ENCODE measurements at places on chromosomes 2 and 18.
A peak's percentile ranks its signal among the peaks of the same experiment; 100 is the strongest.

- no peak for DNase-seq
Observed at GRCh38 chr2:24919037-24919505, 966 bp downstream of the ADCY3 start.

DNA sequence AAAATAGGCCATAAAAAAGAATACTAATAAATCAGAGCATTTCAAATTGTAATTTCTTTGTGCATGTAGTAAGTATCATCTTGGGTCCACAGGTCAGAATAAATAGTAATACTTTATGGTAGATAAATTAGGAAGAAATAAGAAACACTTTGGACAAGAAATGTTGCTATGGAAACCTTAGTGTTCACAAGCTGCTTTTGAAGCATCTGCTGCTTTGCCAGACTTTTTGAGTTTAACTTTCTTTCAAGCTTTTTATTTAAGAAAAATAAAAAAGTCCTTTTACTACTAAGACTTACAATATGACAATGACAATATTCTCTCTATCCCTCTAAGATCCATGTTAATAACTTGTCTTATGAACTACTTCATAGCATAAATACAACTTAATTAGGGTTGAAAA lies 690.7 kb upstream of the FSHR start:
- no peak for DNase-seq

DNA sequence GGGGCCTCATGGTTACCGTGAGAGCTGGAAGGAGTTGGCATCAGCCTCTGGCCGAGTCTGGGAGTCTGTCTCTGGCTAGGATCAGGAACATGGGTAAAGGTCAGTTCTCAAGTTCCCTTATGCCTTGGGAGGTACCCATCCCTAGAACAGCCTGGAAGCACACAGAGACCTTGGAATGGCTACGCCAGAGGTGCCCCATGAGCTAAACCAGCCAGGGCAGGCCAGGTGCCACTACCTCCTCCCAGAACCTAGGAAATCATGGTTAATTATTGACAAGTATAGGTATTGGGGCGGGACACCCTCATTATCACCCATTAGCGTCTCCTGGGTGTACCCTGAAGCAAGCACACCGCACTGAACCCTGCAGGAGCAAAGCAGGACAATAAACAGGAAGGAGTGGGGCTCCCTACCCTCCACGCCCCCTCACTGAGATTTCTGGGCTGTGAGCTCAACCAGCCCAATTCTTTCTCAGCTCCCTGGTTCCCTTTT lies 3.0 kb upstream of the ASPRV1 start:
- no peak for DNase-seq

DNA sequence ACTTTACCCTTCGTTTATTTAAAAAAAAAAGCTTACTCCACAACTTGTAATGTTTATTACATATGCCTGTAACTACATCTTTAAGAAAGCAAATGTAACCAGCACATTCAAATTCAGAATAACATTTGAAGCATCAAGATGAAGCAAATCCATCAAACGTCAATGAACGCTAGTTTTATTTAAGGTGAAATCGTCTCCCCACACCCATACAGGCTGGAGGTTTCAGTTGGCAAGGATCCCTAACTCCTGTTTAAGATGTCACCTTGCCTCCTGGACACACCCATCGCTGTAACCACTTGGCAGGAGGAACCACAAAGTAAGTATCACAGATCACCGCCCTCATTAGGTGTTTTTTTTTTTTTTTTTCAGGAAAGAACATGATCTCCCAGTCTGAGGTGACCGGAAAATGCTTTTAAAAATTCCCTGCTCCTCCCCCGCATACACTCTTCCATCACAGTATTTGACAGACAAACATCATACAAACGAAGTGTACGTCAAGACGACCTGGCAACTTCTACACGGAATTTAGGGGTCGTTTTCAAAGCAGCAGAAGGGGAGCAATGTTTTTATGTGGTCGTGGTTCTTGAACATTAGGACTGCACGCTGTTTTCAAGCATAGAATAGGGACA lies 19.7 kb upstream of the STPG4 start:
- DNase-seq = peak; percentile 29

GRCh38 chr18:62387257-62387656 lies 62.1 kb downstream of the TNFRSF11A start:
- DNase-seq = no peak

DNA sequence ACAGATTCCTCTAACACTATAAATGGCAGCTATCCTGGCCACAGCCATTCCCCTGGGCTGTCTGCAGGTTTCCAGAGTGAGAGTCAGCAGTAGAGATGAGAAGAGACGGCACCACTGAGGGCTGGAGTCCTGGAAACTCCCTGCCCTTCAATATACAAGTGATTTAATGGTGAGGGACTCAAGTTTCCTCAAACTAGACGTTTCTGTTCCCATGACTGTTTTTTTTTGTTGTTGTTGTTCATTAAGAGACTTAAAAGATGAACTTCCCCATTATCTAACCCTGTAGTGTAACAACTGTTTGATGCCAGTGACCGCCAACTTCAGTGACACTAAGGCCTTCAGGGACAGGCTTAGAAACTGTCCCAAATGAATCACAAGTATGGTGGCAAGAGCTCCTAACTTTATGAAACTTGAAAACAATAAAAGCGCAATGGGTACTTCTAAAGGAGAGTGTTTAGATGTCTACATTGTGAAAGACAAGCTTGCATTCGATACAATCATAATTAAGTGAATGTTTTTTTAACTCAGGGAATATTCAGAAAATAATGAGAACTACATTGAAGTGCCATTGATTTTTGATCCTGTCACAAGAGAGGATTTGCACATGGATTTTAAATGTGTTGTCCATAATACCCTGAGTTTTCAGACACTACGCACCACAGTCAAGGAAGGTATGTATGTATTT lies 34.0 kb downstream of the IL1R2 start:
- DNase-seq = no peak

DNA sequence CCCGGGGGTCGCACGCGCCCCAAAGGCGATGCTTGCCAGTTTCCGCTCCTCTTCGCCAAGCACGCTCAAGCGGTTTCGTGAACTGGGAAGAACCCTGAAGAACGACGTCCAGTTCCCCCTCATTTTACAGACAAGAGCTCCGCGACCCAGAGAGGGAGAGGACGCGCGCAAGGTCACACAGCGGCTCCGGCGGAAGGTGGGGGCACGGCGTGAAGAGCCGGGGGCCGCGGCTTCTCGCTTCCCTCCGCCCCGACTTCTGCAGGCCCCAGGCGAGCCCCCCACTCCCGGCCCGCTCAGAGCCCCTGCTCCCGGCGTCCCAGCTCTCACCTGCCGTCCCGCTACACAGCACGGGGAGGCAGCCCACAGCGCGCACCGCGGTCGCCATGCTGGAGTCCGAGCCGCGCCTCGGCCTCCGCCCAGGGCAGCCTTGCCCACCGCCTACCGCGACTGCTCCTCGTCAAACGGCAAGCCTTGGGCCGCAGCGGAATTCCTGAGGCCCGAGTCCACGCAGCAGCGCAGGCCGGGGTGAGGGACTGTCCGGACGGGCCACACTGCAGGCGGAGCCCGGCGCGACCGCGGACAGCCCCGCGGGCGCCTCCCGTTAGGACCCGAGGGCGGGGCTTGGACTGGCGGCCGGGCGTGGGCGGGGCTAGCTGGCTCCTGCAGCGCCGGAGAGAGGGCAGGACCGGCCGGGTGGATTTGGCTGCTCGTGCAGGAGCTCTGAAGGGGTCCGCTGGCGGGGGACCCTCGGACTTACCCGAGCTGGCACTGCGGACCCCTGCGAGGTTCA lies at the start of gene MRPS5:
MRPS5 (minus strand) TSS at position 402 of the 790 bp plus-strand sequence; CDS start at position 385, 17 bp downstream.
- DNase-seq = peak; percentile 70

DNA sequence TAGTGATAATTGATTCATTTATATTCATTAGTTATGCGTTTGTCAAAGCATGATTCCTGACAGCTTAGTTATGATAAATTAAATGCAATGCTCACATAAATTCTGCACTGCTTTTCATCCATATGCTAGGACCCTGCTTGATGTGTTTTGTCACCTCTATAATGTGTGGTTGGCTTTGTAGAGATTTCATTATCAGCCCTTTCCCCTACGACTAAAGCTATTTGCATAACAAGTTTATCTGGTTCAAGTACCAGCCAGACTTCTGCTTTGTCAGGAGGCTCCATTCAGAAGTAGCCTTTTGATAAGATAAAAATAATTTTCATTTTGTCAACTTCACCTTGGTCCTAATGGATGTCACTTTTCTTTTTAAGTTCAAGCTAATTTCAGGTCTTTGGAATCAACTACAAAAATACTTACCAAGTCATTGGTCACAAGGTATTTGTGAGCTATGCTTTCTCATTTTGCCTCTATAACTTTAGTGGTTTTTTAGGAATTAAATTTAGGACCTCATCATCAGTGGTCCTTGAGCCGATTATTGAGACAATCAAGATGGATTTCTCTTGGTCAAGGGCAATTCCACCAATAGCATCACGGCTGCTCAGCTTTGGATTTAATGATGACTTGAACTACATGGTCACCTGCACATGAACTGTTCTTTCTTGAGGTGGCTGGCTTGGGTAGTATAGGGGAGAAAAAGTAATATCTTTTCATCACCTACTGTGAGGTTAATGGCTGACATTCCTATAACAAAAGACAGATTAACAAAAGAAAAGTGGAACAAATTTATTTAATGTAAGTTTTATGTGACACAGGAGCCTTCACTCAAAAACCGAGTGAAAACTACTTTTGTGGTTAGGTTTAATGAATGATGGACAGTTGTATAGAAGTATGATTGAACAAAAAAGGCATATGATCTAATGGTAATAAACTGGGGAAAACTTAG lies 162.1 kb downstream of the MYO3B start:
- no peak for DNase-seq

GRCh38 chr2:206266130-206267125 lies 8.0 kb upstream of the ZDBF2 start:
- DNase-seq = no peak

- DNase-seq = no peak
Observed at GRCh38 chr18:23523429-23524212, 20.3 kb downstream of the RMC1 start.

- no peak for DNase-seq
Observed at GRCh38 chr18:49055754-49056172, 105.0 kb upstream of the SMAD7 start.

GRCh38 chr2:98434492-98434891 lies 10.2 kb upstream of the INPP4A start:
- no peak for DNase-seq

GRCh38 chr2:205684871-205685313 lies 2.6 kb downstream of the NRP2 start:
- DNase-seq = no peak

- DNase-seq = no peak
Observed at GRCh38 chr2:43326101-43326825, 99.9 kb upstream of the ZFP36L2 start.

GRCh38 chr2:23380562-23381065 lies 4.4 kb upstream of the KLHL29 start:
- DNase-seq = no peak

DNA sequence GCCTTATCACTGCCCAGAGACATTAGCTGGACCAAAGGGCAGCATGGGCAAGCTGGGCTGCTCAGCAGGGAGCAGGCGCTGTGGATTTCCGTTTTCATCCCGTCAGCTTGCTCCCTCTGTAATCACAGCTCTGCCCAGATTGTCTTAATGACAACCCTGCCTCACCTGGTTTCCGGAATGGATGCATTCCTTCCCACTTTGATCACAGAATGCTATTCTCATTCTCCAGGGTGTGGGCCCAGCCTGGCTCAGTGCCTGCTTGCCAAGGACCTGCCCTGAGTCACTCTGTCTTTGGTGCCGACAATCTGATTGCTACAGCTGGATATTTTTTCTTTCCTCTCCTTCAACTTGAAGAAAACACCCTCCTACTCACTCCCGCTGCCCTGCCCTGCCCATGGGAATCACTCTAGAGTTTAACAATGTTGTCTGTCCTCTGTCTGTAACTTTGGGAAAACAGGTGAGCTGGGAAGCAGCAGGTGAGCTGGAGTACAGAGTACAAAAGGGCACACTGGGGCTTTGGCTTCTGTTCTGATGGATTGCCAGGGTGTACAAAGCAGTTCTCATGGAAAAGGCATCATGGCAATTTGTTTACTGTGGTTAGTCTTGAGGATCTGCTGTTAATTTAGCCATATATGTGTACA lies 27.2 kb upstream of the FAM136A start:
- DNase-seq = no peak

- no peak for DNase-seq
Observed at GRCh38 chr2:109061736-109062135, 67.3 kb upstream of the SH3RF3 start.

GRCh38 chr2:121350402-121350775 lies 65.4 kb upstream of the TFCP2L1 start:
- no peak for DNase-seq

DNA sequence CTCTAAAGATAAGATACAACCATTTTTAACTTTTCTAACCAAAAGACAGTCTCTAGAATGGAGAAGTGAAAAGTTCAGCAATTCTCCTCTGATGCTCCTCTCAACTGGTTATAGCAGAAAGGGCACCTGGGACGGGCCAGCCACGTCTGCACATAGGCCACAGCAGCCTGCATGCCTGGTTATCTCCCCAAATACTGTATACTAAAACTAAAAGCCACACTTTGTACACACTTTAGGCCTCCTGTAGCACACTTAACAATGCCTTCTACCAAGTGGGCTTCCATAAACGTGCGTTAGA lies 179.1 kb downstream of the ANKRD44 start:
- no peak for DNase-seq

- DNase-seq = no peak
Observed at GRCh38 chr2:168256448-168256847, 9.1 kb upstream of the STK39 start.

- DNase-seq = no peak
Observed at GRCh38 chr2:9809448-9810088, 33.7 kb upstream of the TAF1B start.

DNA sequence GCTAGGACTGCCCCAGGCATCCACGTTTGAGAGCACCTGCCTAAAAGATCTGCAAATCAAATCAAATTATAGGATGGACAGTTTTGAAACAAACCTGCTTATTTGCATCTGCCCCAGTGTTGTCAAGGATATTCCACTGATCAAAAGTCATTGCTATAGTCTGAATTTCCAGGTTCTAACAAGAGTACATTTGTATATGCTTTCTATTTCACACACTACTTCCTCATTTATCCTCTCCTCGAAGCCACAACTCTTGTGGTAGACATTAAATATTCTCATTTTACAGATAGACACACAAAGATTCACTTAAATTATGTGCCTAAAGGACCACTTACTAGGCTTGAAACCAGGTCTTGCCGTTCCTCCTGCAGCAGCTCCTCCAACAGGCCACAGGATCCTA lies 11.9 kb upstream of the TET3 start:
- no peak for DNase-seq

DNA sequence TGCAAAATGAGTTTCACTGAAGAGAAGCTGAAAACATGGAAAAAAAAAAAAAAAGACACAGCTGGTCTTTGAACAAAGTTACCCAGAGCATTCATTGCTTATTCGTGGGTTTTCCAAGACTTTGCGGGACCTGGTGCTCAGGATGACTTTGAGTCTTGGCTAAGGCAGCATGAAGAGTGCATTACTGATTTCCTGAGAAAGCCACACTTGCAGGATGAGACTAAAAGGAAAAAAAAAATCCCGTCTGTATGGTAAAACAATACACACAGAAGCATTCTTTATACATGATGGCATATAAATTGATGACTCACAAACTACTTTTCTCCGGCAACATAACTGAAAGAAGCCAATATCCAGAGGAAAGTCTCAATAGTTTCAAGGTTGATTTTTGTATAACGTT lies 195.4 kb downstream of the SPP2 start:
- DNase-seq = peak; percentile 89

Data from COLO829 (cell line).